ENCODE measurements at places on chromosomes 5 and 9.

- DNase-seq, result no peak
Measured at GRCh38 chr5:123549256-123549904, 37.4 kb downstream of the CSNK1G3 start.

GRCh38 chr9:70112981-70113380 is 69.3 kb downstream of the MAMDC2 start:
- no peak for DNase-seq

DNA sequence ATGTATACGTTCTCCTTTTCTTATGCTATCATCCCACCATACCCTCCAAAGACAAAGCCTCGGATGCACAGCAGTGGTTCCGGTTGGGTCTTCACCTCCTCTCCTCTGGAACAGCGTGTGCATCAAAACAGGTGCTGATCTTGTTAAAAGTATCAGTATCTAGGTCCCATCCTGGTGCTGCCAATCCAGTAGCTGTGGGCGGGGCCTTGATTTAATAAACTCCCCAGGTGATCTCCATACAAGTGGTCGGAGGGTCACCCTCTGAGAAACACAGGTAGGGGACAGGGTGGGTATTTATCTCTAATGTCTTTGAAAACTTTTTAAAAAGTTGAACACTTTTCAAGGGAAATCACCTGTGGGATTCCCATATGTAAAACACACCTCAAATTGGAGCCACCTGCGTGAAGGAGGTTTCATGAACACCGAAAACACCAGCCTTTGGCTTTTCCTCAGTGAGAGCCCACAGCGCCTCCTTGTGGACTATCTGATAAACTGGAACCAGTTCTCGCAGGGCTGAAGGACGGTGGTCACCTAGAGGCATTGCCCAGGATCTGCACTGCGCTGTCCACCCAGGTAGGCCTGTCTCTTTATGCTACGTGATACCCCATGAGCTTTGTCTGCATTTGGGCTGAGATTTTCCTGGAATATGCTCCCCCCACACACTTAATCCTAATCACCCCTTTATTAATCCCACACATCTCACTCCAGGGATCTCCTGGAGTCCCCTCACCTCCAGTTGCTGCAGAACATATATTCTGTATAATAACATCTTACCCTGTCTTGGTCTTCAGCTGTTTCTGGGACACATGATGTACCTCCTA is 80.5 kb upstream of the EPB41L4B start:
- DNase-seq, result peak; percentile 34

DNA sequence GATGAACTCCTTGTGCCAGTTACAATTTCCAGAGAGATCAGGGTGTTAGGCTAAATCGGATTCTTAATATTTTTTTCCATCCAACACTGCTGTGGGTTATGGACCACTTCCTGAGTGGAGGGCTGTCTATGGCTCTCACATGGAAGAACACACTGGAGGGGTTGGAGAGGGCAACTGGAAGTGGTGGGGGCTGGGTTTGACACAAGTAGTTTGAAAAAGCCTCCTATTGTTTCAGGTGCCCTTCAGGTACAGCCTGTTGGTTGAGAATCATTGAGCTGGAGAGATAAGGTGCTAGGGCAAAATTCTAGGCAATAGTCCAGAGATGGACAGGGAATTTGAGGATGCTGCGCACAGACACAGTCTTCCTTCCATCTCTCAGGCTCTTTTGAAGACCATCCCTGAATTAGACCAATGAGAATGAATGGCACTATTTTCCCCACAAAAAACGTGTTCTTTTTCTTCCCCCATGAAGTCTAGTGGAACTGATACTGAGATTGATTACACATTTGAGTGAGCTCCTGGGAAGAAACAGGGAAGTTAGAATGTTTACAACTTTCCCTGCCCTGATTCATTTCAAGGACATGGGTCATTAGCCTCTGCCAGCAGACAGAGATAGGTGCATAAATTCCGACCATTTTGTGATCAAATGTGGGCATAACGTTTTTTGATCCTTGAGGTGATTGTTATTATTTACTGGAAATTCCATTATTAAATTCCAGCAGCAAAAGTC is 87.7 kb downstream of the ACER2 start:
- DNase-seq, result no peak

DNA sequence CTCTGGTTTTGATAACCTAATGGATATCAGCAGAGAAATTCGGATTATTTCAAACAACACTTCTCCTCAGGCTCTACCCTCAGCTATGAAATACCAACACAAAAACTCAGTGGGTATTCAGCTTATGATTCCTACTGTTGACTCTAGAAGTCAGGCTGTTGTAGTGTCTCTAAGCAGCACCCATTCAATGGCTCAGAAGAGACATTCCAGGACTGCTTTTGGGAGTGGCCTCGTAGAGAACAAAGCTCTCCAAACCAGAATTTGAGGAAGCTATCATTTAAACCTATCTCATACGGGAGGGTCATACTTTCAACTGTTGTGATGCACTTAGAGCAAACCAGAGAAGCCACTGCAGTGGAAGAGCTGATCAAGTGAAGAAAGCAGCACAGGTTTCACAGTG is 34.1 kb downstream of the ETF1 start:
- DNase-seq, result no peak

DNA sequence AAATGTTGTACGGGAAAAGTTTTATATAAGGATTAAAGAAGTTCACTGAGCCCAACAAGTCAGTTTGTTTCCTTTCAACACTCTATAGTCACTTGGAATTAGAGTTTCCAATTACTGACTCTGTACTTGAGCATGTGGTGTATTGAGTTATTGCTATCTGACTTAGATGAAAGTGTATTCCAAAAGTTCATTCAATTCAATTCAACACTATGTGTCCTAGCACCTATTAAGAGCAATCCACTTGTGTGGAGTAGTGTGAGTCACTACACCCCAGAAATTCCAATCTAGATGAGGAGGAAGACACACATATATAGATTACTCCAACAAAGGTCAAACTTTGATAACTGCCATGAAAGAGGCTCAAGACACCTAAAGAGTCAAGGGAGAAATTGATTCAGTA is 98.2 kb upstream of the SLCO6A1 start:
- DNase-seq, result no peak

- peak; percentile 59 for DNase-seq
Measured at GRCh38 chr9:15104826-15105420, 194.7 kb upstream of the FREM1 start.

DNA sequence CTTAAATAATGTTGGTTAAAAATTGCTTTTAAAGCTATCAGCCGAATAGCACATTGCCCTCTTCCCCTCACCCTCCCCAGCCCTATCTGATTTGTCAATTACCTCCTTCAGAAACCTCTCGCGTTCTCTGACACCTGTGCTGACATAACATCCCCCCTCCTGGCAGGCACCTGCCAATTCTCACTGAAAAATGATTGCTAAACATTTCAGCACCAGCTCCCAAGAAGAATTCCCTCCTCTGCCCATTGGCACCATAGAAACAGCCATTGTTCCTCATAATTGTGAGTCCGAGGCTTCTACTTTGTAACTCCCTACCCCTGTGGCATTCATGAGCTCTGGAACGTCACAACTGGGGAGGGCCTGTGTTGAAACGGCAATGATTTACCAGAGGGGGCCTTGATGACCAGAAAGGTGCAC is 20.2 kb downstream of the CDH6 start:
- DNase-seq, result peak; percentile 96

DNA sequence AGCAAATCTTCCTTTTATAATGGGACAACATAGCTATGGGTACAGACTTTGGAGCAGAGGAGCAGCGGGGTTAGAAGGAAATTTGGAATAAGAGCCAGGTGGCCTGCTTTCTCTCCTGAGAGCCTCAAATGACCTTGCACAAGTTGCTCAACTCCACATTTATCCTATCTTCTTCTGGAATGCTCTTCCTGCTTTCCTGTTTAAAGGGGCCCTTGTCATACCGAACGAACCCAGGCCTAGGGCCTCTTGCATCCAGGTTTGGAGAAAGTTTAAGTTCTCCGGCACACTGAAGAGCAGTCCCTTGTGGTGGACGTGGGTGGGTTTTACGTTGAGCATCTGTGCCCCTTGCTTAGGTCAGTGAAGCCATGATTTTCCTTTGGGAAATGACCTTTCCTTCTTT is 197.9 kb upstream of the NR3C1 start:
- no peak for DNase-seq

- no peak for DNase-seq
Measured at GRCh38 chr9:92780206-92780605, 15.6 kb upstream of the BICD2 start.

GRCh38 chr9:16282216-16282615 is 588.3 kb downstream of the BNC2 start:
- DNase-seq, result no peak

GRCh38 chr9:33223696-33224095 is 16.3 kb upstream of the SPINK4 start:
- DNase-seq, result no peak

DNA sequence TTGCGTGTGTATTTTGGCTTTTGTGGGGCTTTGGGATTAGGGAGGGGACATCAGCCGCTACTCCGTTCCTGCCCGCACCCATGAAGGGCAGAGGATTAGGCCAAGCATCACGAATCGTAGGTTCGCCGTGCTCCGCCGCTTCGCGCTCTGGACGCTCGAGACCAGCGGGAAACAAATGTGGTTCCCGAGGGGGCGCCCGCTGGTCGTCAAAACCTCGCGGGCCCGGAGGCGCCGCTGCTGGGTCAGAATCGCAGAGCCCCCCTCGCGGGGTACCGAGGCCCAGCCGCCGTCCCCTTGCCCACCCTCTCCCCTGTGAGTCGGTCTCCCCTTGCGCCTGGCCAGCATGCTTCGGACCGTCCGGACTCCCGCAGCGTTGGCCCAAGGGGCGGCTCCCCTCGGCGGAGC is 2.3 kb upstream of the PAX5 start:
- DNase-seq, result no peak

GRCh38 chr9:98927724-98928123 is 16.0 kb upstream of the COL15A1 start:
- no peak for DNase-seq

DNA sequence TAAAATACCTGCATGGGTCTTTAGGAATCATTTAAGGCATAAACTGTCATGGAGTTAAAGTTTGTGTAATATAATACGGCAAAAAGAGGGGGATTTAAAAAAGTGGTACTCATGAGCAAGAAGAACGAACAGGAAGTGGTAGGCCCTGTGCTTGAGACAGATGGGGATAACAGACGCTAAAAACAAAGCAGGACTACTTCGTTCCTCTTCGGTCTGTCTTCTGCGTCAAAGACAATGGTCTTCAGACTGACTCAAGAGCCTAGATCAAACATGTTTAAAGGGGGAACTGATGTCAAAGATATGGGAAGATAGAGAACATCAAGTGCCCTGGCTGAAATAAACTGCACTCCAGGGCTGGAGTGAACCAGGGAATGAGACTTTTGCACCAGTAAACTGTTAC is 59.8 kb upstream of the RFX3 start:
- DNase-seq, result no peak

GRCh38 chr5:98977723-98978122 is 48.9 kb upstream of the CHD1 start:
- no peak for DNase-seq

DNA sequence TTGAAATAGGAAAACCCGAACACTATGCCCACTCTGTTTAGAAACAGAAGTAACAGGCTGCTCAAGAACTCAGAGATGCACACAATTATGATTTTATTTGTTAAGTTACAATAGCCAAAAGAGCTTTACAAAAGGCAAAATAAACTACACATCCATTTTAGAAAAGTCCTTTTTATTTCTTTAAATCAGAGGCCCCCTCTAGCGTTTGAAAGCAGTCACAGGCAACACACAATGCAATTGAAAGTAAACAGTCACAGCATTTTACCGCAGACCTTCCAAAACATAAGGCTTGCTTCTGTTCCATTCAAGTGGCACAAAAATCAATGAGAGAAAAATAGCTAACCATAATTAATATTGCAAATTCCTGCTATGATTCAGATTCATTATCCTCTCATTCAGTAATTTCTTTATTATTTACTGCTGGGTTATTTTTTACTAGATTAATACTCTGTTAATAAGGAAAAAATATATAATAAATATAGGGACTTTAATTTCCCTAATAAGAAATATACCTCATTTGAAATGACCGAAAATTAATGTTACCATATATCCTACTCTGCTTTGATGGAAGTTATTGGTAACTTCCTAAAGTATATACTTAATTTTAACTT is 78.3 kb downstream of the CEP120 start:
- peak; percentile 40 for DNase-seq
